Ascending aorta (tissue), 2 donors: ENCODE measurements at places on chromosomes 2 and 18. TPM values are rescaled to one million over a fixed set of nuclear protein-coding genes. Genes with fewer than 3 reads are reported as not detected.

- H3K4me1 ChIP-seq, result no peaks in the 10 kb centered on the region
- no peak overlapping the region for H3K4me3 ChIP-seq
- no peaks in the 10 kb centered on the region for H3K27me3 ChIP-seq
- DNase-seq, result no peak
- H3K27ac ChIP-seq, result no peak overlapping the region
- no peaks in the 10 kb centered on the region for H3K36me3 ChIP-seq
Observed at GRCh38 chr2:74690571-74690970, 36.5 kb downstream of the SEMA4F start.

ARL5A gene
- total RNA-seq, result 15.8 TPM

- no peaks in the 10 kb centered on the region for H3K27me3 ChIP-seq
- H3K27ac ChIP-seq, result no peak overlapping the region
- H3K4me3 ChIP-seq, result no peak overlapping the region
- no peaks in the 10 kb centered on the region for H3K4me1 ChIP-seq
- no peaks in the 10 kb centered on the region for H3K36me3 ChIP-seq
- no peak for DNase-seq
Observed at GRCh38 chr2:223523551-223524001, 78.6 kb downstream of the SCG2 start.

ALKAL2 gene
- total RNA-seq, result 26.7 TPM

ACTR2 gene
- total RNA-seq, result 78.0 TPM

ALK gene
- total RNA-seq, result not detected

ANKRD30B gene
- total RNA-seq, result not detected

GRCh38 chr18:50009773-50010335 is 185.1 kb downstream of the MYO5B start:
- no peaks in the 10 kb centered on the region for H3K36me3 ChIP-seq
- no peaks in the 10 kb centered on the region for H3K27me3 ChIP-seq
- H3K4me3 ChIP-seq, result no peak overlapping the region

DNA sequence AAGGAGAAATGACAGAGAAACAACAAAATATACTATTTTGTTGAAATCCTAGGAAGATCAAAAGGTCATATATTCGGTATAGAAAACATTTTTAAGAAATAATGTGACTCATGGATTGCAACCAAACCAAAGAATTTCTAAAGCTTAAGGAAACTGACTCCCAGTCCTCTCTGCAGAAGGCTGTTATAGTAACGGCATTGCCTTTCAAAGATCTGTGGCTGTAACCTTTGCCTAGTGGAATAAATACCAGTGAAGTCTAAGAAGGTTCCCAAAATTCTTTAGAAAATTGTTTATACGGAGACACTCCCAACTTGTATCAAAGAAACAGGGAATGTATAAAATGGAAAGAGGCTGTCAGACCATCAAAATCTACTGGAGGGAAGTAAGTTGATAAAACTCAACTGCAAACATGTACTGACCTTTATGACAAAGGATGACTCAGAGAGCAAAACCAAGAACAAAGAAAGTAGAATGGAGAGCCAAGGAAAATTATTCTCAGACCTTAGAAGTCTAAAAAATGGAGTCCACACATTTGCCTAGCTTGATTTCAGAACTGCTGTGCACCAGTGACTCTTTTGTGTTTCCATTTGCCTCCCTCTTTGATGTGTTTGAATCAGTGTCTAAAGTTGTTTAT is 48.6 kb upstream of the FSIP2 start:
- H3K27me3 ChIP-seq, result no peaks in the 10 kb centered on the region
- H3K27ac ChIP-seq, result no peak overlapping the region
- no peak overlapping the region for H3K4me3 ChIP-seq

FBXO15 gene
- not detected for total RNA-seq

VWA3B gene
- not detected for total RNA-seq

MFSD2B gene
- not detected for total RNA-seq

DNA sequence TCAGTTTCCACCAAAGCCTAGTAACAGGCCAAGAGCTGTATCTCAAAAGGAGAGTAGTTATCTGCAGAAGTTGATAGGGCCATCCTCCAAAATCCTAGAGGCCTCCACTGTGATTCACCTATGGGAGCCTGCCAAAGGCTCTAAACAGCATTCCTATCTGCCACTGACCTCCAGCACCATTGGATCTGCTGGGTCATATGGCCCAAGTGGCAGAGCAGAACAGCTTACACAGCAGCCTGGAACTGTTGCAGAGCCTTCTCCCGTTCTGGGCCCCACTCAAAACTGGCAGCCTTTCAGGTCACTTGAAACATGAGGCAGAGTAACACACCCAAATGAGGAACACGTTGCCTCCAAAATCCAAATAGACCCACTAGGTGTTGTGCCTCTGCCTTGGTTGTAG is 345.2 kb upstream of the RND3 start:
- H3K4me1 ChIP-seq, result no peaks in the 10 kb centered on the region
- no peak overlapping the region for H3K4me3 ChIP-seq
- H3K27ac ChIP-seq, result no peak overlapping the region
- H3K27me3 ChIP-seq, result no peaks in the 10 kb centered on the region
- H3K36me3 ChIP-seq, result no peaks in the 10 kb centered on the region
- no peak for DNase-seq

SCG2 gene
- 0.32 TPM for total RNA-seq

ALPG gene
- total RNA-seq, result not detected

DNA sequence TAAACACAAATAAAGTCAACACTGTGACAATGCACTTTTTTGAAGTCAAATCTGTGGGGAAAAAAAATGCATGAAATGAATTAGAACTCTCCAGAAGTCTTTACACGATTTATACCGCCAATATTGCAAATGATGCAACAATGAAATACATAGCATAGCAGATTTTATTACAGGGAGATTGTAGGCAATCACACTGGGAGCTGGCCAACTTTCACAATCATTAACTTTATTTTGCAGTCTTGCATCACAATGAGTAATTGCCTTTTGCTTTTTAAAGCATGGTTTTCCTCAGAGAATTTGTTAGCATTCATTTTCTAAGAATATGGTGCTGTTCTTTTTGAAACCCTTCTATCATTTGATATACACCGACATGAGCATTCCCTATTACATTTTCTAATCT is 366.4 kb upstream of the FSIP2 start:
- no peak overlapping the region for H3K4me3 ChIP-seq
- no peaks in the 10 kb centered on the region for H3K27me3 ChIP-seq
- H3K4me1 ChIP-seq, result no peaks in the 10 kb centered on the region
- no peaks in the 10 kb centered on the region for H3K36me3 ChIP-seq

DNA sequence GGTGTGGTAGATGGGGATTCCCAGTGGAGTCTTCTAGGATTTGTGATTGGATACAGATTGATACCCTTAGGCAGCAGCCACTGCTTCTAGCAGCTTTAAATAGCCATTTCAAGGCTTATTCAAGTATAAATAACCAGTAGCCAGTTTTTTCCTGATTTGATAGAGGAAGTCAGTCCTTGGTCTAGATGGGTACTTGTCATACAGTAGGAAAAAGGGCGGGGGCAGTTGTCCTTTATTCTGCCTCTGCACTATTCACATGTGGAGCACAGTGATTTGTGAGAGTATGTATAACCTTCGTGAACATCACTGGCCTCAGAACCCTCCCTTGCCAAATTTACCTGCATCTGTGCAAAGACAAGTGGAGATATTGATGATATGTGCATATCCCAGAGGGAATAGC is 6.8 kb downstream of the PPP1CB start:
- H3K4me3 ChIP-seq, result peak overlapping the region; percentile 75
- peaks cover 8% of the 10 kb centered on the region for H3K4me1 ChIP-seq
- H3K27me3 ChIP-seq, result no peaks in the 10 kb centered on the region
- H3K36me3 ChIP-seq, result peaks cover 19% of the 10 kb centered on the region
- no peak for DNase-seq

CRYGC gene
- total RNA-seq, result not detected

KLHL30 gene
- 28.2 TPM for total RNA-seq

DNA sequence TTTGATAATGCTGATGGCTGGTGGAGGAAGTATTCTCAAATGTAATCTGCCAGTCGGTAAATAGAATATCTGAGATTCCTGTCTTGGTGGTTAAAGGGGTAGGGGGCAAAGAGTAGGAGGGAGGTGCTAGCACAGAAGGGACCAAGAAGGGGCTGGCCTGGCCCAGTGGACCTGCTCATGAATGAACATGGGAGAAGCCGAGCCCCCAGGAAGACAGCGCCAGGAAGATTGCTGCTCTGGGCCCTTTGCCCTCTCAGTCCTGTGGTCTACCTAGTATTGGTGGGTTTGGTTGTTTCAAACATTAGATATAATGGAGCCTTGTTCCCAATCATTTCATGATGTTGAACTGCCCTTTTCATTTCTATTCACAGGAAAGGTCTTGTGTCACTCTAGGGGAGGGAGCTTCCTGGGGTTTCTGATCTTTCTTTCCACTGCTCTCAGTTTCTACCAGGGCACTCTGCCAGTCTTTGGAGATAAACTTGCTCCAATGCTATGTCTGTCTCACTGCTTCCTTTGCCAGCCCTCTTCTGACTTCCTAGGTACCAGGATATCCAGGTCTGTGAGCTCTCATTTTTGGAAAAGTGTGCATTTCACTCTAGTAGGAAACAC is 5.3 kb upstream of the MOCOS start:
- H3K4me1 ChIP-seq, result peaks cover 5% of the 10 kb centered on the region
- no peak overlapping the region for H3K4me3 ChIP-seq
- no peaks in the 10 kb centered on the region for H3K27me3 ChIP-seq
- H3K27ac ChIP-seq, result no peak overlapping the region
- no peaks in the 10 kb centered on the region for H3K36me3 ChIP-seq
- no peak for DNase-seq

CTAGE1 gene
- total RNA-seq, result not detected

- DNase-seq, result no peak
- H3K36me3 ChIP-seq, result no peaks in the 10 kb centered on the region
- H3K4me3 ChIP-seq, result no peak overlapping the region
- no peaks in the 10 kb centered on the region for H3K27me3 ChIP-seq
- no peak overlapping the region for H3K27ac ChIP-seq
Observed at GRCh38 chr2:110755491-110756078, 23.2 kb downstream of the ACOXL start.

CIB4 gene
- not detected for total RNA-seq

- peak overlapping the region; percentile 77 for H3K27ac ChIP-seq
- peaks cover 29% of the 10 kb centered on the region for H3K4me1 ChIP-seq
- no peak overlapping the region for H3K4me3 ChIP-seq
Observed at GRCh38 chr18:10015941-10016819, 102.4 kb downstream of the VAPA start.

GRCh38 chr2:68256093-68256450 is 3.7 kb upstream of the PPP3R1 start:
- H3K36me3 ChIP-seq, result no peaks in the 10 kb centered on the region
- H3K27me3 ChIP-seq, result no peaks in the 10 kb centered on the region
- no peak for DNase-seq
- no peak overlapping the region for H3K4me3 ChIP-seq
- H3K4me1 ChIP-seq, result peaks cover 14% of the 10 kb centered on the region

DNA sequence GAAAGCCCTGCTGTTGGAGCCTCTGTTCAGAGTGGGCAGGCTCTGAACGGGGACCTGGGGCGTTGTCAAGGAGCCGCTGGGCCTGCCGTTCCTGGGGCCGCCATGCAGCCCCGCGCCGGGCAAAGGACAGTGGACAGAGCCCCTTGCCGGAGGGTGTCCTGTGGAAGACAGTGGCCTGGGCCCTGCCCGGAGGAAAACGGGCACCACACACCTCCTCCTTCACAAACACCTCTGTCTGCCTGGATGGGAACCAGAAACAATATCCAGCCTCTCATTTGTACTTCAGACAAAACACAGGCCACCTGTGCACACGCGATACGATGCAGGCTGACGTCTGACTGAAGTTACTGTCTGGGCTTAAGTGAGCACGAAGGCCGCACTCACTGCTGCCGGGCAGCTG is 233.7 kb downstream of the TWIST2 start:
- H3K4me1 ChIP-seq, result no peaks in the 10 kb centered on the region
- H3K36me3 ChIP-seq, result peaks cover 56% of the 10 kb centered on the region
- H3K27ac ChIP-seq, result no peak overlapping the region

DNA sequence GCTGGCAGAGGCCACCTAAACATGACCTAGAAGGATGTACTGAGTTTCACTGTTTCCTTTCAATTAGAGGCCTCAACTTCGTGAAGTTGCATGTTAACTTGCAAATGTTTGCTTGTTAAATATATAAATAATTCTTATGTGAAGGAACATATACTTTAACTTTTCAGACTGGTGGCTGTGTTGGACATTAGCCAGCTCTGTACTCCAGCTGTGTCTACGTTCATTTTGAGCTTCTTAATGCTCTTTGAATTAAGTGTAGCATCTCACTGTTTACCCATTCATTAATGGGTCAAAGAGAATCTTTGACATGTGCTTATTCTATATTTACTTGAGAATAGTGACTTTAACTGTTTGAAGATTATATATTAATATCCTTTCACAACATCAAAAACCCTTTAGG is 823.2 kb upstream of the ID2 start:
- H3K4me3 ChIP-seq, result no peak overlapping the region
- H3K27me3 ChIP-seq, result no peaks in the 10 kb centered on the region
- H3K27ac ChIP-seq, result no peak overlapping the region
- H3K36me3 ChIP-seq, result no peaks in the 10 kb centered on the region

DNA sequence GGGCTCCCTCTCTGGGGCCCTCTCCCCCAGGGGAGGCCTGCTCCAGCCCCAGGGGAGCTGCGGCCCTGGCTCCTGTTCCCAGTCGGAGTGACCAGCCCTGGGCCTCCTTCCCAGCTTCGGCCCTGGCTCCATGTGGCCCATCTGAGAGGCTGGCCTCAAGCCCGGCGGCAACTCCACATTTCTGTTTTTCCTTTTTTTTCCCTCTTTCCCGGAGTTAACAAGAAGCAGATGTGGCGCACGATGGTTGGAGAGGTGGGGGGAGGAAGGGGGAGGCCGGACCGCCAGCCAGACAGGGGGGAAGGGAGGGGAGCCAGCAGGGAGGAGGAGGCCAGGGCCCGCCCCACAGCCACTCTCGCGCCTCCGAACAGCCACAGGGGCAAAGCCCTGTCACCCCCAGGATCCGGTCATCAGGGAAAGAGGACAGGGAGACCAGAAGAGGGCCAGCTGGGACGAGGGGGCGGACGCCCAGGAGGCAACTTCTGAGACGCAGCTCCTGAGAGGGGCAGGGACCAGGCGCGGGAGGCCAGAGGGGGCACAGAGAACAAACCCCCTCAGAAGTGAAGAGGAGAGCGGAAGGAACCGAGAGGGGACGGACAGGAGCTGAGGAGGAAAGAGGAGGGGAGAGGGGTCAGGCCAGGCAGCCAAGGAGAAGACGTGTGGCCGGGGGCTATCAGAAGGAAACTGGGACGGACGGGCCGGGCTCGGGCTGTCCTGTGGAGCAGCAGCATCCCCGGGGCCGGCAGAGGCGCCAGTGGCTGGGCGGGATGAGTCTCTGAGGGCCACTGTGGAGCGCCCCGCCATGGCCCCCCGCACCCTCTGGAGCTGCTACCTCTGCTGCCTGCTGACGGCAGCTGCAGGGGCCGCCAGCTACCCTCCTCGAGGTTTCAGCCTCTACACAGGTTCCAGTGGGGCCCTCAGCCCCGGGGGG is at the start of gene EMILIN1:
Gene EMILIN1 (plus strand): TSS at position 349 of the 928 bp plus-strand sequence. CDS start 451 bp downstream, at position 800.
- peaks cover 18% of the 10 kb centered on the region for H3K36me3 ChIP-seq
- peak within 1 kb of the TSS; percentile 87 for H3K4me3 ChIP-seq

EFEMP1 gene
- 1,320 TPM for total RNA-seq

DNA sequence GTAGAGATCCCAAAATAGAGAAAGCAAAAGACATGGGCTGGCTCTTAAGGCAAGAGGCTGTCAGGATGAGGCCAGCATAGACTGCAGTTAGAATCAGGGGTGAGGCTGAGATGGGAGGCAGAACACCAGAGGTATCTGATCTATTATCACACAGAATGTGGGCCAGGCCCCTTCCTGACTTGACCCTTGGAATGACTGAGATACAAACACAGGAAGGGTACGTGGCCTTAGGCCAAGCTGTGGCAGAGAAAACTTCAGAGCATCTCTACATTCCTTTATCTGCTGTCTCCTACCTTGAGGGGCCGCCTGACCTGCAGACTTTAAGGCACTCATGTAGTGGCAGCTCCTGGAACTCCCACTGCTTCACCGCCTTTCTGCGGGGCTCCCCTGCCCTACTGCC is 28.4 kb downstream of the TMEM17 start:
- no peak for DNase-seq
- H3K4me3 ChIP-seq, result no peak overlapping the region
- H3K27ac ChIP-seq, result peak overlapping the region; percentile 26
- peaks cover 21% of the 10 kb centered on the region for H3K4me1 ChIP-seq
- no peaks in the 10 kb centered on the region for H3K36me3 ChIP-seq
- H3K27me3 ChIP-seq, result no peaks in the 10 kb centered on the region
